T-helper 2 cell (primary cell): ENCODE measurements at places on chromosomes 7 and 10.

DNA sequence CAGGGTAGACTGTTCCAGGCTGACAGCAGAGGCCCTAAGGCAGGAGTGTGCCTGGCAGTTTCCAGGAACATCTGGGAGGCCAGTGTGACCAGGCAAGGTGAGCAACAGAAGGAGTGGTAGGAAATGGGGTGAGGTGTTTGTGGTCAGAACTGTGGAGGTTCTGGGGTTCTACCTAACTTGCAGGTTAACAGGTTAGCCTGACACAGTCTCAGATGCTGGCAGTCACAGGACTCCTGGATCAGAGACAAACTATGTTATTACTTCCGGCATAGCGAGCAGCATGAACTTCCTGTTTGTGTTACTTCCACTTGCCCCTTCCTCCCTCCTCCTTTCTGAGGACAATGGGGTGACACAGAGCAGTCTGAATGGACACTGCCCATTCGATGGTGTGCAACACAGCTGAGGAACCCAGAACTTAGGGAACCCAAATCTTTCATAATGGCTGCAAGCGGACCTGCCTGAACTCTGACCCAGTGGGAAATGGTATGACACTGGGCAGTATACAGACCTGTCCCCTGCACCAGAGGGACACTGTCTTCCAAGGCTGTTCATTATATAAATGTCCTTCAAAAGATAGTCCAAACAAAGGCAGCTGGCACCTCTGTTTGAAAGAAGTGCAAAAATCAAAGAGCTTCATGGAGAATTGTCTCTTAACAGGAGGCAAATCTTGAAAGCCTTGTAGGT is 3.9 kb upstream of the SAR1A start:
- no peak for DNase-seq

GRCh38 chr7:135321556-135321955 is 87.9 kb downstream of the STRA8 start:
- DNase-seq = no peak

DNA sequence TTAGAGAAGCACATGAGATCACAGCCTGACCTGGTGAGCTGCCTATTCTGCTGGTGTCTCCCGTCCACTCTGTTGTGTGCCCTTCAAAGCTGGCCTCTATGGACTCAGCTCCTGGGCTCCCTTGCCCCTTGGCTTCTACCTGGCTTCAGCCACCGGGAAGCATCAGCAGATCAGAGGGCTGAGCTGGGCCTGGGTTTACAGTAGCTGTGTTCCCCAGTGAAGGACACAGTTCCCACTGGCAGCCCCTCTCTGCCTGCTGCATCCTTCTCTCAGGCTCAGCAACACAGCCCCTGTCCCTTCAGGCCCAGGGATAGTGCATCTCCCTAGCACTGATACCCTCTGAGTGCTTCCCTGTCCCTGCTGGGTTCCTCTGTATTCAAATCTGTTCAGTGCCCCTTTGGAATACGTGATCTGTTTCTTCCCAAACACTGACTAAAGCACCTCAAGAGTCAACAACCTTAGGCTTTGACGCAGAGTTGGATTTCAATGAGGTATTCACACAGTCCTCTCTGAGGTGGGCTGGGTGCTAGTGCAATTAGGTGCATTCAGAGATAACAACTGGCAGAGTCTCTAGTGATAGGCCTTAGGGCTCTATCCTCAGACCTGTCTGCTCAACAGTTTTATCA is 109.8 kb downstream of the GRID1 start:
- no peak for DNase-seq

DNA sequence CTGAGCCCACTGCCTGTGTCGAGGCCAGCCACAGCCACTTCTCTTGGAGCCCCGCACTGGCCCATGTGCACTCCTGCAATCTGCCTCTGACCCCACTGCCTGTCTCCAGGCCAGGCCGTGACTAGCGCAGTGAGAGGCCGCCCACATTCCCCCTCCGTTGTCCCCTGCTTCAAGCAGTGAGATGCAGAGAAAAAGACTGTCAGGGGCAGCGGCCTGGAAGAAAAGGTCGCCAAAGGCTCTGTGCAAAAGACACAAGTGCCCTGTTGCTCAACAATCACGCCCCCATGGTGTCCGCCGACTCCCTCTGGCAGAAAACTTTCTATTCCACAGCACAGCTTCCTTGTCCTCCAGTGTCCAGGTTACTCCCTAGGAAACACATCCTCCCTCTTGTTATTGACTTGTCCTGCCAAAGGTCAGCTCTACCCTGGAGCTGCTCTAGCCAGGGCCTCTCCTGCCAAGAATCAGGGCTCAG is 9.9 kb downstream of the FAM131B start:
- DNase-seq = no peak

DNA sequence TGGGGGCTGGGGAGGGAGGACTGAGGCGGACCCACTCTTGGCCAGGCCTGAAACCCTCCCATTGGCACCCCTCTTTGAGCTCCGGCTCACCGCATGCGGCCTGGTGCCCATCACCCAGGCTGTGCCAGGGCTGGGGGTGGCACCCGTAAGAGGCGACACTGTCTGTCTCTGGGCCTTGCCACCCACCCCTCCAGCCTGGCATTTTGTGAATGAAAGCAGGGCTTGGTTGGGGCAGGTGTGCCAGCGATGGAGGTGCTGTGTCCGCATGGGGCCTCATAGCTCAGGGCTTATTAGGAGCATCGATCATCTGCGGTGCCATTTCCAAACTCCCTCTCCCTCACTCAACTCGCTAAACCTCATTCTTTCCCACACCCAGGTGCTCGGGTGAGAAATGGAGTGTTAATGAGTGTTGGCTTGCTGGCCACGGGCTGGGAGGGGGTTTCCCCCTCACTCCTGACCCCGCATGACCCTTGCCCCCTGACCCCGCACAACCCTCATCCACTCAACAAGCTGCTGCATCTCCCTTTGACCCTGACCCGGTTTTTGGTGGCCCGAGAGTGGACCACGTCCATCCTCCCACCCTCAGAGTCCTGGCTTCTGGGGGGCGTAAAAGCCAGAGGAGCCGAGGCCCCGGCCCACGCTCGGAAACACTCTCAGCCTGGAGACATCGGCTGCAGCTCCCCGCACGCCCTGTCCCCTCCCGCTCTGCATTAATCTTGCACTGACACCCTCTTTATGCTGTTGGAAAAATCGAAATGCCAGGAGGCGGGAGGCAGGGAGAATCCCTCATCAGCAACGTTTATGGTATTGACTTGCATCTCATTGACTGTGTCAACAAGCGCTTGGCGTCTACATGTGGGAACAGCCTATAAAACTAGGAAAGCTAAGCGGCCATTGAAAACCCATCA is 161.2 kb downstream of the DNAJB6 start:
- DNase-seq = no peak

- DNase-seq = no peak
Measured at GRCh38 chr7:136530831-136531230, 337.6 kb upstream of the CHRM2 start.

GRCh38 chr10:85655411-85655810 is 711.2 kb downstream of the GRID1 start:
- no peak for DNase-seq

GRCh38 chr10:9634466-9634865 is 1383.2 kb upstream of the CELF2 start:
- no peak for DNase-seq

DNA sequence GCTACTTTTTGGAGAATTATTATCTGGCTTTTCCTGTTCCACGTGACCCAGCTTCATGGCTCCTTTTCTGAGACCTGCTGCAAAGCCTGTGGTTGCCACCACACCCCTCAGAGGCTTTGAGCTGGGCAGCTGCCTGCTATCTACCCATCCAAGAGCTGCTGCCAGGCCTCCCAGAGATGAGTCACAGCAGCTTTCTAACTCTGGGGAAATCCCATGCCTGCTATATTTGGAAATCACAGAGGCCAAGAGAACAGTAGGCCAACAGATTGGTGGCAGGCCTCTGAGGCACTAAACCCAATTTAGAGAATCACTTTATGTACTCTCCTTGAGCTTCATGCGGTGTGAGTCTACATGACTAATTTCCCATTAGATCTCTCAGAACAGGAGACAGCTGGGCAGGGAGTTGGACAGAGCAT is 35.2 kb downstream of the SGCE start:
- DNase-seq = no peak

DNA sequence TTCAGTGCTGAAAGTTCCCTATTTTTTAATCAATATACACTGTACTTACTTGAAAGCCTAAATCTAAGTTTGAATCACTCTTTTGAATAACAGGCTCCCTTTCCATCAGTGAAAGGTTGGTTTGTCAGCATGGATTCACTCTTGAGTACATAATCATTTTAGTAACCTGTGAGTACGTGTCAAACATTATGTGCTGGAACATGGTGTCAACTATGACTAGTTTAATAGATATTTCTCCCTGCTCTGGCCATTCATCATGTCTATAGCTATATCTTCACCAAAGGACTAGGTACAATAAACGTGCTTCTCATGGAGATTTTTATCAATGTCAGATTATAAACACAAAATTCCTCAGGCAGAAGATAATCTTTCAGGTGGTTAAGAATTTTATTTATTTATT is 61.7 kb upstream of the MDFIC start:
- DNase-seq = no peak

DNA sequence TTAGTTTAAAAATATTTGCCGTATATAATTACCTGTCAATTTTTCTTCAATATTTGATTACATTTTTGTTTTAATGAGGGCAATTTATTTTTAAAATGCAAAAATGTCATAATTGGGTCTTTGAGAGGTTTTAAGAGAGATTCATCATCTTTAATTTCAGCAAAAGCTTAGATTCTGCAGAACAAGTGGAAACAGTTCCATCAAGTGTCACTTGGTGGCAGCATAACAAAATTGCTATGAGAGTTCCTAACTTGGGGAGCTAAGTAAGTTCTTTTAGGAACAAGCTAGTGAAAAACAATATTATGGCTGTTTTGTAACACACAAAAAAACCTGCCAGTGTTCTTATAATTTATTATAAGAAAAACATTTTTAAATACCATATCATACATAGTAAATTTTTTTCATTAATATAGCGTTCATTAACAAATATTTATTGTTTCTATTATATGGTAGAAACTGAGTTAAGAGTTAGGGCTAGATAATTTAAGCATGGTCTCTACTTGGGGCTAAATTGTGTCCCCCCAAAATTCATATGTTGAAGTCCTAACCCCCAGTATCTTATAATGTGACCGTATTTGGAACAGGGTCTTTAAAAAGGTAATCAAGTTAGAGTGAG is 155.2 kb downstream of the MAGI2 start:
- no peak for DNase-seq
